Hematopoietic multipotent progenitor cell treated with erythropoietin and hydrocortisone succinate and interleukin-3 and kit ligand, for 4 days (in vitro differentiated cells): ENCODE measurements at places on chromosomes 13 and 19.

- no peak for DNase-seq
Measured at GRCh38 chr13:36764957-36765356, 54.1 kb upstream of the RFXAP start.

DNA sequence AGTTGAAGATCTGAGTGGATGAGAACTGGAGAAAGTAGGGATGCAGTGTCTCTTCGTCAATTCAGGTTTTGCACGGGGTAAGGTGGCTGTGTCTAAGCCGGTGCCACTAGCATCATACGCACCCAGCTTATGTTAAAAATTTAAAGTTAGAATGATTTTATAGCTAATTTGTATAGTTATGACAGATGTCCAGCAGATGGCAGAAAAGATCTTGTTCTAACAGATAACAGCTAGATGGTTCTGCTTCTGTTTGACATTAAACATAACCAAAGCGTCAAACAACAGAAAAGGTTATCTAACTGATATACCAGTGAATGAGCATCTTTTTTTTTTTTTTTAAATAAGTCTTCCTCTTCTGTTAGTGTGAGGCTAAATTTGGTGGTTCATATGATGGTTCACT, 18.8 kb upstream of the EDDM13 start:
- peak; percentile 93 for DNase-seq

- DNase-seq, result peak; percentile 64
Measured at GRCh38 chr19:14632286-14632685, 42.4 kb downstream of the ADGRE3 start.

- DNase-seq, result no peak
Measured at GRCh38 chr13:111048387-111048786, 66.7 kb upstream of the ARHGEF7 start.

DNA sequence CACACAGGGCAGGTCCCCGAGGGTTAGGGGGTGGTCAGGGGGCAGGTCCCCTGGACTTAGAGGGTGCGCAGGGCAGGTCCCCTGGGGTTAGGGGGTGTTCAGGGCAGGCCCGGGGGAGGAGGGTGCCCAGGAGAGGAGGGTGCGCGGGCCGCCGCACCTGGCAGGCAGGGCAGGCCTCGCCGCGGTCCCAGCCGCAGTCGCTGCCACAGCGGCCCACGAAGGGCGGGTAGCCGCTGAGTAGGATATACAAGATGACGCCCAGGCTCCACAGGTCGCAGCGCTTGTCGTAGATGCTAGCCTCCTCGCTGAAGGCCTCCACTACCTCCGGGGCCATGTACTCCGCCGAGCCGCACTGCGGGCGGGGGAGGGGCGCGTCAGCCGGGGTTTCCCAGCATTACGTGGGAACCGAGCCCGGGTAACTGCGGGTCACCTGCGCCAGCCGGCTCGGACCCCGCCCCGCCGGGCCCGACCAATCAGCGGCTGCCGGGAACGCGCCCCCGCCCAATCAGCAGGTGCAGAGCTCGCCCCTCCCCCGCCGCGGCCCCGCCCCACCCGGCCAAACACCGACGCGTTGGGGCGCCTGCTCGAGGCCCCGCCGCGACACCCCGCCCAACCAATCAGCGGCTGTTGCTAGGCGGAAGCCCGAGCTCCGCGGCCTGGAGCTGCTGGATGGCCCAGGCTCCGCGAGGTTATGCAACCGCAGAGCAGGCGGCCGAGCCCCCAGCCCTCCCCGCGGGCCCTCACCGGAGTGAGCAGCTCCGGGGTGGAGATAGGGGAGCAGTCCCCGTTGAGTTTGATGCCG, 9.2 kb downstream of the MKNK2 start:
- peak; percentile 98 for DNase-seq

DNA sequence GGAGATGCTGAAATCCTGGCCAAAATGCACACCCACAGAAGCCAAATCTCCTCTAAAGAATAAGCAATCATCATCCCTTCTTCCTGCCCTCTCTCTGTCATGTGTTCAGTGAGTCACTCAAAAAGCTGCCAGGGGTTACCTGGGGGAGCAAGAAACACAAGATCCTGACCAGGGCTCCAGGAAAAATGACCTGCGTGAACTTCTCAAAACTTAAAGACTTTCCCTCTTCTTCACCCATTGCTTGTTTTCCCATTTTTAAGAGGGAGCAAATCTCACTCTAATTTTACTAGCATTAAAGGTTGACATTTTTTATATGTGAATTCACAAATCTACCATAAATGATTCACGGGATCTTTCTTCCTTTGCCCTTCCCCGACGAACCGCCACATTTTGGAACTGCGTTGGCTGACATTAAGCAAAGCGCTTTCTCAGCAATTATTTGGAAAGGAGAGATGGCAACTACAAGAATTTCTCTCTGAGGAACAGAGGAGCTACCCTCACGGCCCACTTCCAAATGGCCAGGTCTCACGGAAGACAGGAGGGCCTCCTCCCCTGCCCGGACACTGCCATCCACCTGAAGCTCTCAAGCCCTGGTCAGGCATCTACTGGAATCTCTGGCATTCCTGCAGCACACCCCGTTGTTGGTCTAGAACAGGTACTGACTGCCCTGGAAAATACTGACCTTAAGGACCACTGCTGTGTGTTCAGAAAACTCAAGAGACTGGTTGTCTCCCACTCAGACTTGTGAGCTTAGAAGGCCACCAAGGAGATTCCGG, 14.2 kb downstream of the TSHZ3 start:
- no peak for DNase-seq

DNA sequence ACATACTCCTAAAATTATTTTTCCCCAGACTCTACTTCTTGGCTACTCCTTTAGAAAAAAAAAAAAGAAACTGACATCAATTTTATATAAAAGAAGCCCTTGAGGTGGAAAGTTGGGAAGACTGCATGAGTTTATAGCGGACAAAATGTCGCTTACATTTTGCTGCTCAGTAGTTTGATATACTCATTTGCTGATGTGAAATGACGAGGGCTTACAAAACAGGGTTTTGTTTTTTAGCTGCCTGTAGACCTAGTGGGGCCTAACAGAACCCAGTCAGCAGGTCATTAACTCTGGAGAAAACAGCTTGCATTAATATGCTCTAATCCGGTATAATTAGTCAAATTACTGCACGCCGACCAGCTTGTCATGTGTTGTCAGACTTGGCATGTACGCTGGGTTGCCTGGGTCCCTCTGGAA, 37.6 kb upstream of the MAB21L1 start:
- no peak for DNase-seq

GRCh38 chr19:17244618-17245534, 843 bp downstream of the NR2F6 start:
- DNase-seq, result peak; percentile 22

GRCh38 chr19:38736036-38736412, 8.2 kb downstream of the CAPN12 start:
- DNase-seq, result peak; percentile 74

DNA sequence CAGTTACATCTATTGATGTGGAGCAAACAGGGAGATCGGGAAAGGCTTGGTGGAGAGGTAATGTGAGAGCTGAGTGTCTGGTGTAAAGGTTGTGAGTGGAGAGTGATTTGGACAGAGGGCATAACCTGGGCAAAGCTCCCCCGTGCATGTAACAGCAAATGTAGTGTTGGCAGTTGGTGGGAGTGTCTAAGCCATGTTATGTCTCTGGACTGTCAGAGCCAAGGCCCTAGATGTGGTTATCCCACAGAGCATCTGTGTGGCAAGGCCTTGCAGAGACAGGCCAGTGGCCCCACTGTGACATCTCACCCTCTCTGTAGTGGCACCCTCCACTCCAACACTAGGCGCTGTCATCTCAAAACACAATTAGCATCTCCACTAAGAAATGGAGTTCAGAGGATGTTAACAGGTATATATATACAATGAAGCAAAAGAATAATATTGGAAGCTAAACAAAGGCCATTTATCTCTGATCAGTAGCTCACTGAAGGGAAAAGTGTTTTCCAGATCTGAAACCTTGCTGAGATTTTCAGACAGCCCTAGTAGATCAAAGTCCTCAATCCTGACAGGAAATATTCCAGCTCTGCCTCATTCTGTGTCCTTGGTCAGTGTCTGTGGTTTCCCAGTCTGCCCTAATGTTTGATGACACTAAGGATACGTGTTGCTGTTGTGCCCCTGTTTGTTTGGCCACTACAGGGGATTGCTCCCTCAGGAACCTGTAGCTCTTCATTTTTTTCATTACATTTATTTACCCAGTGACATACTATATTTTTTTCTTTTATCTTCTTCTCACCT, 20.2 kb downstream of the POLR1D start:
- DNase-seq, result peak; percentile 64

- DNase-seq, result no peak
Measured at GRCh38 chr13:26968431-26969341, 202.9 kb downstream of the USP12 start.
